ENCODE measurements at places on chromosomes 5 and 9.

DNA sequence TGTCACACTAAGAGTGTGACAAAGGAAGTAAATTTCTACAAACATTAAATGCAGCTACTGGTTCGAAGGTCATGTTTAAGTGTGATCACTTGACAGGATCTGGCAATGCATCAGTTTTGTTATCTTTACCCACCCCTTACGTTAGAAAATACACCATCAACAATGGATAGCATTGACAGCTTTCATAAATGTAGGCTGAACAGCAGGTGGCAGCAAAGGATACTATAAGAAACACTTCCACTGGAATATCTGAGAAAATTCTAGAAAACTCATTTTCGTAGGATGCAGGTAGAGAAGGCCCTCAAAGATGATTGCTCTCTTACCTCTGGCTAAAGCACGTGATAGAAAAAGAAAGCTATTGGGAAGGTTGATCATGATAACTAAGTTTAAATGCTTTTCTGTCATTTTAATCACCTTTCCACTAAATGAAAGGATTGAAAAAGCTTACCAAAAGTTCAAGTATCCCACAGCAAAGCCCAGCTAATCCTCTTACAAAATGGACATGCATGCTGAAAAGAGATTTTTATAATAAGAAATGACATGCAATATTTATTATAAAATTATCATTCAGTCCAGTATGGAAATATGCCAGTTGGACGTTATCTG, 292.5 kb downstream of the PARP8 start:
- DNase-seq, result no peak

DNA sequence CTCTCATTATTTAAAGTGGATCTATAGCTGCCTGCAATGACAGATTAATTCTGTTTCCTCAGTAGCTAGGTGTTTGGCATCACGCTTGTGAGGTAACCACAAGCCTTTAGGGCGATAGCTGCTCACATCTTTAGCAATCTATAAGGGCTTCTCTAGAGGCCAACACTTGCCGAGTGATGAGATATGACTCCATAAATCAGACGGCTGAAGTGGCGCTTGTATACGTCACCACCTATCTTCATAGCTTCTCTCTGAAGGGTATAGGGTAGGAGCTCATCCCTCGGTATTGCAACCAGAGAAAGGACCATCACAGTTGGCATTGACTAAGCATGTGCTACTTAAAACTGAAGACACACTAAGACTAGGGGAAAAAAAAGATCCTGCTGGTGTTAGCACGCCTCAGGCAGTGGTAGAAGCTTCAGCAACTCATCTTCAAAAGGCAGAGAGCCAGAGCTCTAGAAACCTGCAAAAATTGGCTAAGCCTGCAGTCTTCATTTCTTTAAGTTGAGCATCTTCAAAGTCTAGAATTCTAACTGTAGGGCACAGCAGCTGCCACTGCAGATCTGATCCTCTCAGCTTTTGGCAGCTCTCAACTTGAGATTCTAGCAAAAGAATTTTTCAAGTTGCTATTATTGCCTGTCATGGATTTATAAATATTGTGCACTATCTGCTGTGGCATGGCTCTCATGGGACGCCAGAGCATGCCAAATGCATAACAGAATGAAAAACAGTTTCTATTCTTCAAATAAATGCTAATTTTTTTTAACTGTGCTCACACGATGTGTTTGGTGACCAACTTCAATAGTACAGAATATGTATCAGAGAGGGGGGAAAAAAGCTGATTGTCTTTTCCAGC, 37.5 kb downstream of the PSMB7 start:
- no peak for DNase-seq

DNA sequence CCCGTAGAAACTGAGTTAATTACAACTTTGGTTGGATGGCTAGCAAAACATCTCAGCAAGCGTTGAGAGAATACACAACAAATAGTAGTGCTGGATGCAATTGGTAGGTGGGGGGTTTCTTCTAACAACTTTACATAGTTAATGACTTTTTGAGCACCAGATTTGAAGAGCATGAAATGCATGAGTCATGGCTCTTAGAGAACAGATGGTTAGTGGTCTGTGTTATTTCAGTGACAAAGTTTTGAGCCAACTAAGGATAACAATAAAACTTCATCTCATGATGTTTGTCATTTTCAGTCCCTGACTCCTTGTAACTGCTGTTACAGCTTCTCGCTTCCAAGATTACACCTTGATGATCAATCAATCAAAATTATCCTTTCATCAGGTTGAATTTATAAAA, 399.0 kb upstream of the BRINP1 start:
- no peak for DNase-seq

DNA sequence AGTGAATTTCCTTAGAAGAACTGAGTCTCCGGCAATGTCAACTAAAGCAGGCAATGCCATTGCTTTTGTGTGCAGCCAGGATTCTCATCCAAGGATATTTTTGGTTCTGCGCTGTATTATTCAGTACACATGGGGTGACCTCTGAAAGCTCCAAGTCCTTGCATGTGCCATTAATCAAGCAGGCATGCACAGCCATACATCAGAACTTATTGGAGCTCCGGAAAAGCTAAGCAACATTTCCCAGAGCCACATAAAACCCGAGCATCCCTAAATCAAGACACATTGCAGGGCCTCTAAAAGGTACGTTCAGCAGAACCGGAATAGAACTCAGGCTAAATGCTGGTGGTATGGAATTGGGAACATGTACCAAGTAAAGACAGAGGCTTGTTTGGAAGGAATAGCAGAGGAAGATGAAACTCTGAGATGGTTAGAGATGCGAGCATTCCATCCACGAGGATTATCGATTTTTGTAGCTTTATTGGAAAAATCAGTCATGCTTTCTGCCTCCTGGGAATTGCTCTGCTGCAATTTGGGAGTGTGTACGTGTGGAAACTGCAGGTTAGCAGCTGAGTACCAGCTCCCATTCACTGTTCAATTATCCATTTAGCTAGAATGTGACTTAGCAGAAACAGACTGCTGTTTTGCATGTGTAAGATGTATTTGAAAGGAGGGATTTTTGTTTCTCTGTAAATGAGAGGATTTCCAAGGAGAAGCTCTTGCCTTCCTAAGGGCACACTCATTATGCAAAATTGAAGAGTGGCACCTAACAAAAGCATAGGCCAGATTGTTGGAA, 143.7 kb upstream of the WWC1 start:
- DNase-seq, result no peak

DNA sequence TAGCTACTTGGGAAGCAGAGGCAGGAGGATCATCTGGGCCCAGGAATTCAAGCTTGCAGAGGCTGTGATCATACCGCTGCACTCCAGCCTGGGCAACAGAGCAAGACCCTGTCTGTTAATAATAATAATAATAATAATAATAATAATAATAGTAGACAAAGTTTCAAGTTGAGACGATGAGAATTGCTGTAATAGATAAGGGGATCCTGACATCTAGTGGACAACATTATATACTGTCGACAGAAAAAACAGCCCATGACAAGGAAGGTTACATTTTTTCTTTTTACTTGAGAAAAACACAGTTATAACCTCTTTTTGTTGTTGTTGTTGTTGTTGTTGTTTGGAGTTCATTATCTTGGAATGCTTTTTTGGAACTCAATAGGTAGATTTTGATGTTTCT, 35.3 kb downstream of the NDFIP1 start:
- no peak for DNase-seq

DNA sequence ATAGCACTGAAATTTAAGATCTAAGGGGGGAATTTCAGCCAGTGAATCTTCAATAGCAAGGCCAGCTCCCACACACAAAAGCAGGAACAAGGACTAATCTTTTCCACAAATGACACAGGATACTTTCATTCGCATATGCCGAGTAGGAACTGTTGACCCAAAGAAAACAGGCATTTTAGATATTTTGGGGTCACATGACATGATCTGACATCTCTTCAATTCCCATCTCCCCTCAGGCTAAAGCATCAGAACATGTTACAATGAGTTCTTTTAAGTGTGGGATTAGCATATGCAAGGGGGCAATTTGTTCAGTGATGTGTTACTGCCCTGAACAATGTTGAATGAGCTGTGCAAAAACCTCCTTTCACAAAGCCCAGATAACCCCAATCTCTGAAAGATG, 68.2 kb downstream of the TLE1 start:
- DNase-seq, result no peak

DNA sequence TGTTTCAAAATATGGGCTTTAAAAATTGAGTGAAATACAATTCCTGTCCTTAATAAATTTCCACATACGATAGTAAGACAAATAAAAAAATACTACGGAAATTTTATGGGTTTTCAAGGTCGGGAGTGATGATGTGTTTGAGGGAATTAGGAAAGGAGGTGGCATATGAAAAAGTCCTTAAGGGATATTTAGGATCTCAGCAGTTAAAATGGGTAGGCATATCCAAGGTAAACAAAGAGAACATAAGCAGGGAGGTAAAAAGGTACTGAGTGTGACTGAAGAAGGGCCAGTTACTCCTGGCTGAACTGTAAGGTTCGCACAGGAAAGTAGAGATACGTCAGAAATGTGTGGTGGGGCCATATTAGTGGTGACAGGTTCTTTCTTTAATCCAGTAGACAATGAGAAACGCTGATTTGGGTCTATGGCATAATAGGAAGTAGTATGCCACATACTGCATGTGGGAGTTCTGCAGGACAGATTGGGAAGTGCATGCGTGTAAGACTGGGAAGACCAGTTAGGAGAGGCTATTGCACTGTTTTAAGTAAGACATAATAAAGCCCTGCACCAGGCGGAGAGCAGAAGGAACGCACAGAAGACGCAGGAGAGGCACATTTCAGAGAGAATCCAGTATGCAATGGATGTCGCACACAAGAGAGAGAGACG, 937 bp upstream of the HMGCR start:
- no peak for DNase-seq

DNA sequence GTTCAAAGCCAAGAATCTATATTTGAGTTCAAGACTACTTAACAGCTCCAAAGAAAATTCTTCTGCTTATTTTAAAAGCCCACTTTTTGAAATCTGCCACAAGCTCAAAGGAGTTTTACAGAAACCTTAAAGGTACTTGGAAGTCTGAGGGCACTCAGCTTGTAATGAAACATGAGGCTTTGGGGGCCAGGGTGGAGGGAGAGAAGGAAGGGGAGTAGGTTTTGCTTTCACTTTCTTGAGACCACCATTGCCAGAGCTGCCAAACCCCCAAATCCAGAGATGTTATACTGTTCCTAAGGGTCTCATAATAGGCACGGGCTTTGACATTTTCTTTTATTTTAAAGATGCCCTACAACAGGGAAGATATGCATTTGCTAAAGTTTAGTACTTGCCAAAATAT, 42.6 kb upstream of the TNFAIP8 start:
- DNase-seq, result no peak

- DNase-seq, result no peak
Observed at GRCh38 chr5:181184845-181185216, 20.2 kb downstream of the TRIM7 start.

GRCh38 chr5:115666023-115666422, 40.2 kb upstream of the TMED7 start:
- no peak for DNase-seq

- no peak for DNase-seq
Observed at GRCh38 chr5:164951570-164951969, 1446.2 kb downstream of the MAT2B start.

GRCh38 chr5:5932824-5933223, 445.5 kb downstream of the MED10 start:
- DNase-seq, result no peak

DNA sequence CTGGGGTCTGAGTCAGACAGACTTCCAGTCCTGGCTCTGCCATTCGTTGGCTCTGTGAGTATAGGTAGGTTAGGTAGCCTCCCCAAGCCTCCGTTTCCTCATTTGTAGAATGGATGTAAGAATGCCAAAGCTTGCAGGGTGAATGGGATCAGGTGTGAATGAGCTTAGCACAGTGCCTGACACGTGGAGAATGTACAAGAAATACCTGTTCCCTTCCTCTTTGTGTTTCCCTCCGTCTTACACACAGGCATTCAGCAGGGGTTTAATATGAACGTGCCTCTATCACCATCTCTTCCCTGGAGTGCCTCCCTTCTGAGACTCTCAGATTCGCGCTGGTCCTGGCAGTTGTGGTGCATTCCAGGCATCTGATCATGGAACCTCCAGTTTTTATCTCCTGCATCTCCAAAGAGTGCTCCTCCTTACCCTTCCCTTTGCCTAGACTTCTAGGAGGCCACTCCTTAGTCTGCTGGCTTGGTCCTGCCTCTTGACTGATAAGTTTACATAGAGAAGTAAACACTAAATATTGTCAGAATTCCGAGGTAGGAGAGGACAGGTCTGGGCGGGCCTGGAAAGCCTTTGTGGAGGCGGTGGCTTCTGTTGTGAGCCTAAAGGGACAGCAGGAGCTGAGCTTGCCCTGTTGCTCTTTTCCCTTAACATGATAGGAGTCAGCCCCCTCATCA, 199.4 kb downstream of the AOPEP start:
- no peak for DNase-seq

DNA sequence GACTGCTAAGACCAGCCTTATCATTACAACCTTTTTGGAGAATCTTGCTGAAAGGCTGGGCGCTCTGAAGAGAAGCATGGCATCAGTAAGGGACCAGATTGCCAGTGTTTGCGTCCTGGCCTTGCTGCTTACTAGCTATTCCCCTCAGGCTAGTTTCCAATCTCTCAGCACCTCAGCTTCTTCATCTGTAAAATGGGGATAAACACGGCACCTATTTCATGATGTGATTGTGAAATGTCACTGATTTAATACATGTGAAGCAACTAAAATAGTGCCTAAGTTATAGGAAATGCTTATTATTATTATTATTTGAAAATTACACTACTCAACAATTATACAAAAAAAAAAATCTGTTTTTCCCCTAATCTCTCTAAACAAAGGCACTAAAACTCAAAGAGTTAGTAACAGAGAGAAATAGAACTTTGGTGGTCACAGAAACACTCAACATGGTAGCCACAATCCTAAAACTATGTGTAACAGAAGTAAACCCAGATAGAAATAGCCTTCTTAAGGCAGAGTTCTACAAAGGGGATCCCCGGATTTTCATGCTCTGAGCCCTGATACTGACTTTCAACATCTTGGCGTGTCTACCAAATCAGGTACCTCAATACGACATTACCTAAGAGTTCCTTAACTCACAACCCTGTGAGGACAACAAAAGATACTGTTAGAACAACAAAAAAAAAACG, 62.0 kb downstream of the ENC1 start:
- DNase-seq, result no peak

DNA sequence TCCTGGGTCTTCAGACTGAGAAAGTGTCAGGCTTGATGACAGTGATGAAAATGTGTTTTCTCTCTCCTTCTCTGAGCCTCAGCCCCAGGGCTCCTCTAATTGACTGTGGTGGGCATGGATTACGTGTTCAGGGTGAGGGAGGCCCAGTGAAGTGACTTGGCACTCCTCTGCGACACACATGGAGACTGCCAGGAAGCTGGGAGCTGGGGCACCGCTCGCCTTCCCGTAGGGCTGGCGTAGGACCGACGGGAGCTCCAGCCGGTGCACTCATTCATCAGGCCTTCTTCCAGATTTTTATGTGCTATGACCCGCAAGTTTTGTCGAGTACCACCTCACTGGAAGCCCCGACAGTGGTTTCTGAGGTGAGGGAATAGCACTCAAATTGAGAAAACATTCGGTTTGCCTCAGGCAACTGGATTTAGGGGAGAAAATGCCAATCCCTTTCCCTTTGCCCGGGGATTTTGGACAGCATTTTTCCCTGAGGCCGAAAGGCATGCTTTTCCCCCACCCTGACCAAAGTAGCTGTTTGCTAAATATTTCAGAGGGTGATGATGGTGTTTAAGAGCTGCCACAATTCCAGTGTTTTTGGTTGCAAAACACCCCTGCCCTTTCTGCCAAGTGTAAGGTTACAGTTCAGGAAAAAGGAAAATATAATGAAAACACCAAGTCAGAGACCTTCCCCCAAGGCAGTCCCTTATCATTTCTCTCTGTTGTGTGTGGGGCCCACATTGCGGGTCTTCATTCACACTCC, 83.7 kb downstream of the PCSK5 start:
- no peak for DNase-seq
